Activated naive CD8-positive, alpha-beta T cell treated with anti-CD3 and anti-CD28 coated beads, Interleukin-2, amount 10 ng/mL, durations not matched to agents 7 days and 5 days (primary cell): ENCODE measurements at places on chromosomes 6 and 20. TPM values are rescaled to one million over a fixed set of nuclear protein-coding genes. Genes with fewer than 3 reads are reported as not detected.

DNA sequence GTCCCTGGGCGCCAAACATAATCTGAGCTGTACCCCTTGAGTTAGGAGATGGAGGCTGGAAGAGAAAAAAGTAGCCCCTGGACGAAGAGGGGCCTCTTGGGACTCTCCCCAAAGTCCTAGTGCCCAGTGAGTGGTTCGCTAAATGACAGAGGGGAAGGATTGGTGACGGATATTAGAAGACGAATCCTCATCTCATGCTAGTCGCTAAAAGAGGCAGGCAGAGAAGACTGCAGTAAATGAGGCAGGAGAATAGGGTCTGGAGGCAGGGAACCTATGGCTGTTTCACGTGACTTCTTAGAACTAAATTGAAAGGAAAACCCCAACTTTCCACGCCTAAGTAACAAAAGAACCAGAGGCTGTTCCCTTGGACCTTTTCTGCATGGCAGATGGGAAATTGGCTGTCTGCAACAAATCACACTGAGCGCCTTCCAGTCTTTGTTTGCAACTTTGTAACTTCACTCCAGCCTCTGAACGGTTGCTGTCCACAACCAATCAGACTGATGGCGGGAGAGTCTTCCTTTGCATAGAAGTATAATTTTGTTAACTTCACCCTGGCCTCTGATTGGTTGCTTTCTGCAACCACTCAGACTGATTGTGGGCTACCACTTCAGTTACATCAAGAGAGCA lies 731 bp upstream of the RBL1 start:
- peaks cover 23% of the 10 kb centered on the region for H3K36me3 ChIP-seq
- no peak for DNase-seq
- no peaks in the 10 kb centered on the region for H3K27me3 ChIP-seq
- H3K4me3 ChIP-seq = peak overlapping the region; percentile 89

FKBP1C gene
- 0.94 TPM for total RNA-seq

ATP6V1G2 gene
- total RNA-seq = 4.5 TPM

DNA sequence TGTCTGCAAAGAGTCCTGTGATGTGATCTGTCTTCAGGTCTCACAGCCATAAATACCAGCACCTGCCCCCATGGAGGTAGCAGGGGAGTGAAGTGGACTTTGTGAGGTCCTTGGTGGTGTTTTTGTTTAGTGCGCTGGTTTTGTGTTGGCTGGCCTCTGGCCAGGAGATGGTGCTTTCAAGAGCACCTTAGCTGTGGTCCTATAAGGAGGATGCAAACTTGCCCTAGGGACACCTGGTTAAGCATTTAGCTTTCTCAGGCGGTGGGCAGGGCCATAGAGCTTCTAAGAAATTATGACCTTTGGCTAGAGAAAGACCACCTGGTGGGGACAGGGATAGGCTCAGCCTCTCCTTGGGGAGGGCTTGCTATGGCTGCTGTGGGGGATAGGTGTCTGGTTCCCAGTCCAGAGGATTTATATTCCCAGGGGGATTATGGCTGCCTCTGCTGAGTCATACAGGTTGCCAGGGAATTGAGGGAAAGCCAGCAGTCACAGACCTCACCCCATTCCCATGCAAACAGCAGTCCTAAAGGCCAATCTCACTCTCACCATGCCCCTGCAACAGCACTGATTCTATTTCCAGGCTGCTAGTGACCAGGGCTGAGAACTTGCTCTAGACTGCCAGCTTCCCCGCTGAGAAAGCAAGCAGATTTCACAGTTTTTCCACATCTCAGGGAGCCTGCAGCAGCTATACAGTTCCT lies 259.3 kb downstream of the TFAP2B start:
- DNase-seq = no peak
- no peak overlapping the region for H3K4me3 ChIP-seq
- no peaks in the 10 kb centered on the region for H3K36me3 ChIP-seq

DNA sequence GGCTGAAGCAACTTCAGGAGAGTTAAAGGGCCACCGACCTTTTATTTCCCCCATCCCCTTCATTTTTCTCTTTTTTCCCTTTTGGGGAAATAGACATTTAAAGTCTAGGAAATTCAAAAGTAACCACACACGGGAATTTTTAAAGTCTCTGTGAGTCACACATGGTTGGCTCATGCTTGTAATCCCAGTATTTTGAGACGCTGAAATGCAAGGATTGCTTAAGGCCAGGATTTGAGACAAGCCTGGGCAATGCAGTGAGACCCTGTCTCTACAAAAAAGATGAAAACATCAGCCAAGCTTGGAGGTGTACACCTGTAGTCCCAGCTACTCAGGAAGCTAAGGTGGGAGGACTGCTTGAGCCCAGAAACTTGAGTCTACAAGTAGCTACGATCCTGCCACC lies 34.2 kb downstream of the KATNA1 start:
- H3K27me3 ChIP-seq = no peaks in the 10 kb centered on the region
- H3K4me3 ChIP-seq = no peak overlapping the region
- H3K4me1 ChIP-seq = peaks cover 4% of the 10 kb centered on the region
- no peak overlapping the region for H3K27ac ChIP-seq

GRCh38 chr6:135647521-135647920 lies 150.0 kb upstream of the AHI1 start:
- H3K4me1 ChIP-seq = peaks cover 7% of the 10 kb centered on the region
- no peak for DNase-seq
- peaks cover 24% of the 10 kb centered on the region for H3K36me3 ChIP-seq
- H3K27me3 ChIP-seq = no peaks in the 10 kb centered on the region
- no peak overlapping the region for H3K27ac ChIP-seq

DNA sequence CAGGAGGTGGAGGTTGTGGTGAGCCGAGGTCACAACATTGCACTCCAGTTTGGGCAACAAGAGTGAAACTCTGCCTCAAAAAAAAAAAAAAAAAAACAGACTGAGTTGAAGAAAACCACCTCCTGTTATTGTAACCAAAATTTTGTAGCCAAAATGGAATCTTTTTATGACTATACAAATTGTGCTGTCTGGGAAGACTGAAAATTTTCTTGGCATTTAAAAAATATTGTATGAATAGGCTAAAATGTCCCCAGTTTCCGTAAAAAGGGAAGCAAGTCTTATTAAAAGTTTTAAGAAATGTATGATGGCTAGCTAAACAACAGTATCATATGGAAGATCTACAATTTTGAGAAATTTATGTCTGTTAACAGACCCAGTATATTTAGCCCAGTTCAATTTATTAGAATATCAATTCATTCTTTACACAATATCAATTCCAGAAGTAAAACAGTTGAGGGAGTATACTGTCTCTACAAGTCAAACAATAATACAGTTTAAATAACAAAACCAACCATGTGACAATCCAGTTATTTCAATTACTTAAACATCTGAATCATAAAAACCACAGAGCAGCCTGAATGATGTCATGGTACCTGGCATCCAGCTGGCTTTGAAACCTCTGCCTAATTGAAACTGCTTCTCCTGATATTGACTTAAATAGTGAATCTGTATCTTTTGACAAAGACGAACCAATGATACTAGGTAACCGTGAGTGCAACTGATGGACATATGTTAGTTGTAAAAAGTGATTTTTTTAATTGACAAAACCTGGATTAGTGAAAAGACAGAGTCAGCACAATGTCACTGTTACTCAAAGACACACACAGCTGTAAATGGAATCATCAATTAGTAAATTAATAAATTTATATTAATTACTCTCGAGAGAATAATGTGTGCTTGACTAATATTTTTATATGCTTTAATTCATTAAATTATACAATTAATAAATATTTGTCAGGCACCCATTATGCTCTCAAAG lies 166.6 kb upstream of the MARCKS start:
- DNase-seq = no peak
- H3K27ac ChIP-seq = no peak overlapping the region
- H3K4me1 ChIP-seq = no peaks in the 10 kb centered on the region
- no peak overlapping the region for H3K4me3 ChIP-seq
- no peaks in the 10 kb centered on the region for H3K36me3 ChIP-seq
- H3K27me3 ChIP-seq = no peaks in the 10 kb centered on the region

DNA sequence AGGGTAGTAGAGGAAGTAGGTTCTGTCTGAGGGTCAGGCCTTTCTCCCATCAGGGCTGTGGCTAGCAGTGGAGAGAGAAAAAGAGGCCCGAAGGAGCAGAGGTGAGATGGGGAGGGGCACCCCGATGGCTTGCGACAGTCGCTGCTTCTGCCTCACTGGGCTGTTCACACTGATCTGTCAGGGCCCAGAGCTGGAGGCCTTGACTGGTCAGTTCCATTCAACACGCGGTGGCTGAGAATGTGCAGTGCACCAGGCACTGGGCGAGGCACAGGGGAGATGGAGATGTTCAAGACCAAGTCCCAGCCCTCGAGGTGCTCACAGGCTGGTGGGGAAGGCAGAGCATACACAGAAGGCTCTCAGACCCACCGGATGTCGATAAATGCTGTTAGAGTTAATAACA lies 21.4 kb downstream of the SLC12A5 start:
- no peak overlapping the region for H3K27ac ChIP-seq
- peaks cover 11% of the 10 kb centered on the region for H3K27me3 ChIP-seq

DPPA5 gene
- total RNA-seq = not detected
